ENCODE measurements at places on chromosomes 7 and 10.

GRCh38 chr7:36792421-36792820 is 68.1 kb upstream of the AOAH start:
- DNase-seq, result no peak

- no peak for DNase-seq
Observed at GRCh38 chr10:132901351-132901750, 41.0 kb downstream of the CFAP46 start.

- no peak for DNase-seq
Observed at GRCh38 chr7:117874191-117874700, 1.0 kb upstream of the CTTNBP2 start.

GRCh38 chr10:3778692-3779157 is 6.3 kb downstream of the KLF6 start:
- no peak for DNase-seq

DNA sequence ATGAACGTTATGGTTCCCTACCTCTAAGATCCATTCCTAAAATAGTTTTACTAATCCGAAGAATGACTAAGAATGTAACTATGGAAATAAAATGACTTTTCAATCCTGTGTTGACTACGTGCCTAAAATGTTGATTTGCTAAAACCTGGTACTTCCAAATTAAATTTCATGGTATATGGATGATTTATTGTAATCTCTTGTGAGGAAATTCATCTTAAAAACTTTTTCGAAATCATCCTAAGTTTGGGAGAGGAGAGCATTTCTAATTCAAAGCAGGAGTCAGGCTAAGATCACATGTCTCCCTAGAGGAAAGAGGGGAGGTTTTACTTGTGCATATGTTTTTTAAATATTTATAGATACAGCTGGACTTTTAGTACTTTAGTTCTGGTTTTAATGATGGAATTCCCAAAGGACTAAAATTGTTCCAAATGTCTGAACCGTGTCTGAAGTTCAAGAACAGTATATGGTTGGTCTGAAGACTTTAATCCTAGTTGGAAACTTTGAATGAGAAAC is 483.9 kb downstream of the AUTS2 start:
- no peak for DNase-seq

GRCh38 chr7:22805227-22805626 is 17.4 kb downstream of the TOMM7 start:
- DNase-seq, result no peak

- no peak for DNase-seq
Observed at GRCh38 chr7:142375710-142376313, 118.0 kb upstream of the PRSS58 start.

- no peak for DNase-seq
Observed at GRCh38 chr7:75696263-75697037, 42.3 kb downstream of the HIP1 start.

DNA sequence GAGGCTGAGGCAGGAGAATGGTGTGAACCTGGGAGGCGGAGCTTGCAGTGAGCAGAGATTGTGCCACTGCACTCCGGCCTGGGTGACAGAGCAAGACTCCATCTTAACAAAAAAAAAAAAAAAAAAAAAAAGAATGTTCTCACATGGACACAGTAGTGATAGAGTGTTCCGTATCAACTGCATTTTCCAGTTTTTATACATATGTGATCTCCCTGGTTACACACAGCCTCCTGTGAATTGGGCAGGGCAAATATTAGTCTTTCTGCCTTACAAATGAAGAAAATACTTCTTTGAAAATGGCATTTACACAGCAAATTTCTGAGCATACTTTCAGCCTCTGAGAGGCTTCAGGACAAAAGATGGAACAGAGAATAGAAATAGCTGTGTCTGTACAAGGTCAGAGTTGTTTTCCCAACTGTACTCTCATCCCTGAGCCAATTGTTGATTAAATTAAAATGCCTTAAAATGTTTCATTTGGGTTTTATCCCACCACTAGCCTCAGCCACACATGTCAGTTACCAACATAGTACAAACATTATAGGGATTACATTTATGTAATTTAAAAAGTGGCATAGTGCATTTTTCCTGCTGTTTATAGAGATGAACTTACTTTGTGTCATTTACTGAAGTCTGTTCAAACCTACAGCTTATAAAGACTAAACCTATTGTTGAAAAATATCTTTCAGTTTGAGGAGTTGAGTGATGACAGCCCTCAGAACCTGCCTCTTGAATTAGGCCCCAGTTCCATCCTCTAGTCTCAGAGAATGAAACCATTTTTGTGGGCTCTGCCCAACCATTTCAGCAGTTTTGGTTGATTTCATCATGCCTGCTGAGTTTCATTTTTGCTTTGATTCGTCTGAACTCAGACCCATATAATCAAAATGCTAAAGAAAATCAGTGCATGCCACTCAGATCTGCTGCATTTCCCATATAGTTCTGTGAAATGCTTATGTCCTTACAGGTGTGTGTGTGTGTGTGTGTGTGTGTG is 609.4 kb upstream of the C7orf33 start:
- DNase-seq, result peak; percentile 11

DNA sequence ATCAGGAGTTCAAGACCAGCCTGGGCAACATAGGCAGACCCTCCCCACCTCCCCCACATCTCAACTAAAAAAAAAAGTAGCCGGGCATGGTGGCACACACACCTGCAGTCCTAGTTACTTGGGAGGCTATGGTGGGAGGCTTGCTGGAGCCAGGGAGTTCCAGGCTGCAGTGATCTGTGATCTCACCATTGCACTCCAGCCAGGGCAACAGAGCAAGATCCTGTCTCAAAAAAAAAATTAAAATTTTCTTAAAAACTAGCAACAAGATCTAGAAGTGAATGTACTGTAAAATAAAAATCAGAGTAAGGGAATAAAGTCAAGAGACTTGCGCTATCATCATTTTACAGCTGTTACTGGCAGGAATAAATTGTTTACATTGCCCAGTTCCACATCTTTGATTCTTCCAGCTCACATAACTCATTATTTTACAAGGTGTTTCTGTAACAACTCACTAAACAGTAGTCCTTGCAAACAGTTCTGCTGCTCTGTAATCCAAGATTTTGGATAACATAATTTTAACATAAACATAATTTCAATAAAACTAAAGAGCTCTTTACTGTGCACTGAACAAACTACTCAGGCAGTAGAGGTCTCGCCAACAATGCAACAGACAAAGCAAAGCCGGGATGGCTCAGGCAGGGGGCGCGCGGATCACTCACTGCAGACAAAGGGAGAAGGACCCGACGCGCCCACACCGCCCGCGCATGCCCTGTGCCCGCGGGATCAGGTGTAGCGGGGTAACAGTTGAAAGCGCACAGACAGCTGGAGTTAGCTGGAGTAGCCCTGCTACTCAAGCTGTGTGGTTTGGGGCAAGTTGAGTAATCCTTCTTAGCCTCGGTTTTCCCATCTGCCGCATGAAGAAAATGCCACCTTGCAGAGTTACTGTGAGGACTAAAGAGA is 73.3 kb upstream of the NFE2L3 start:
- DNase-seq, result peak; percentile 68

- DNase-seq, result no peak
Observed at GRCh38 chr10:43424416-43424815, 12.5 kb upstream of the ZNF487 start.

GRCh38 chr7:74240482-74240881 is 13.7 kb downstream of the RFC2 start:
- no peak for DNase-seq

GRCh38 chr10:12631216-12631615 is 281.9 kb downstream of the CAMK1D start:
- no peak for DNase-seq

- no peak for DNase-seq
Observed at GRCh38 chr7:103719070-103719469, 270.4 kb downstream of the RELN start.

GRCh38 chr7:148419856-148420832 is 170.4 kb upstream of the C7orf33 start:
- DNase-seq, result no peak

- no peak for DNase-seq
Observed at GRCh38 chr7:119963654-119964053, 309.3 kb upstream of the KCND2 start.

DNA sequence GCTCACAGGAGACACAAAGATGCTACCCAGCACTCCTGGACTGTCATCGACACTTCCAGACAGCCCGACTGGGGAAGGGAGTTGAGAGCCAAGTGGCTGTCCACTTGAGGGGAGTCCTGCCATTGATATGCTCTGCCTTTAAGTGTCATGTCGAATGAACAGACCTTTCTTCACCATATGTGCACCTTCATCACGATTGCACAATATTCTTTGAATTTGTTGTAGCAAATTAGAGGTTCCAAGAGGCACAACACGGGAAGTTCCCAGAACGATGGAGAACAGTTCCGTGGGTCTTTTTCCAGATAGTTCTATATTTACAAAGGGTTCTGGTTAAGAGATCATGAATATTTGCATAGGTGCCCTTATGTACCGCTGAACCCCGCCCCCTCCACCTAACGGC is 16.0 kb downstream of the SLC18A2 start:
- DNase-seq, result no peak

- no peak for DNase-seq
Observed at GRCh38 chr10:72386916-72387586, 32.3 kb upstream of the DNAJB12 start.

GRCh38 chr10:740936-741431 is 51.5 kb upstream of the DIP2C start:
- no peak for DNase-seq

DNA sequence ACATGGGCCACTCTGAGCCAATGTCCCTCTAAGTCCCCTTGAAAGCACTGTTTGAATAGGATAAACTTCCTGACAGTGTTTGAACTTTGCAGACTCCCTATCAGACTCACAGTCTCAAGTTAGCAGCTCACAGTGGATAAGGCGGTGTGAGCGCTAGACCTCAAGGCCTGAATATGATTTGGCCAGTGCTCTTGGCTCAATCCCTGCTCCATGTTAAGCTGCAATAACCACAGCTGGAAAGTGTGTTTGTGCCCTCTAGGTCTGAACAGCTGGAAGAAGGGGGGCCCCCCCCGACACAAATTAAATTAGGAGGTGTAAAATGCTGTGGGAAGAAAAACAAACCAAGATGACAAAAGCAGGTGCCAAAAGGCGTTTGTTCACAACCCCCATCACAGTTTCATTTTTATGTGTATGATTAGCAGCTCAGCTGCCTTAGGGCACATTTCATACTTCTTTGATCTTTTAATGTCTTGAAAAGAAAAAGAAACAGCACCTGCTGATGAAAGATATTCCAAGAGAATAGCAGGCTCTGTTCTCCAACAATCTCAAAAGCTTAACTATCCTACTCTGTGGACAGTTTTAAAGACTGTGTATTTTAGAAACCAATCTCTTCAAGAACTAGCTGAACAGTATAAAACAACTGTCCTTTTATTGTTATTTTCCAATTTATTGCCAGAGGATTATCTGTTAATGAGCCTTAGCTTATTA is 167.6 kb downstream of the SNX13 start:
- no peak for DNase-seq

Data from GM13976 (cell line).